ENCODE measurements at places on chromosomes 4 and X.

DNA sequence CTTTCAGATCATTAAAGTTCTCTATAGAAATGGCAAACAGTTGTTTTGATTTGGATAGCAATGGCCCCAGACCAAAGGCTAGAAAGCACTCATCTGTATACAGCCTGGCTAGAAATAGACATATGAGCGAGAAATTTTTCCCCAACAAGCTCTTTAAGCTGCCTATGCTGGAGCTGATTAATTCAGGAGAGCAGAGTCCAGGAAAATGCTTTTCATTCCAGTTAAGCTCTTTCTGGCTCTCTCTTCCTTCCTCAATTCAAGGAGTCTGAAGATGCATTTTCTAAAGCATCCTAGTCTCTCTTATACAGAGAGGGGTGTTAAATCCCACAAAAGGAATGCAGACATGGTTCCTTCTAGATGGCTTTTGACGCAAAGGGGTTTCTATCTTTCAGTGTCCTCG lies 141.7 kb upstream of the RAI2 start:
- DNase-seq, result no peak

GRCh38 chrX:69152417-69152841 lies 12.8 kb downstream of the PJA1 start:
- DNase-seq, result peak; percentile 74

GRCh38 chr4:184649971-184650855 lies 675 bp downstream of the PRIMPOL start:
- peak; percentile 8 for DNase-seq

DNA sequence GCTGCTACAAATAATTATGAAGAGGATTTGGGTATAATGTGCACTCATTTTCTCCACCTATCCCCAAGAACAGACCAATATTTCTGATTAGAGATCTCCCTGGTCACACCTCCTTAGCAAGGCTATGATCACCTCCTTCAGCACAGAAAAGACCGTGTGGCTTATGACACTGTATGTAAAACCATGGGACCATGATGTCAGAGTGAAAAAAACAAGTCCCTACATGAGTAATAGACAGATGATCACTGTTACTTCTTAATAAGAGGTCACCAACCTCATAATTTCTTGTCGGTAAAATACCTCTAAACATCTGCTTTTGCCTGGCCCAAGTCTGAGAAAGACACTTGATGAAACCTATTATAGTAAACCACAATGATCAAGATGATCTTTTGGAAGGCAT lies 330.6 kb upstream of the F9 start:
- no peak for DNase-seq
